Spinal cord (tissue), 10 donors: ENCODE measurements at places on chromosomes 6 and 20. TPM values are rescaled to one million over a fixed set of nuclear protein-coding genes. Genes with fewer than 3 reads are reported as not detected.

- no peak for DNase-seq
These were observed 6.1 kb downstream of the PRDM13 start for GRCh38 chr6:99612551-99613408.

DNA sequence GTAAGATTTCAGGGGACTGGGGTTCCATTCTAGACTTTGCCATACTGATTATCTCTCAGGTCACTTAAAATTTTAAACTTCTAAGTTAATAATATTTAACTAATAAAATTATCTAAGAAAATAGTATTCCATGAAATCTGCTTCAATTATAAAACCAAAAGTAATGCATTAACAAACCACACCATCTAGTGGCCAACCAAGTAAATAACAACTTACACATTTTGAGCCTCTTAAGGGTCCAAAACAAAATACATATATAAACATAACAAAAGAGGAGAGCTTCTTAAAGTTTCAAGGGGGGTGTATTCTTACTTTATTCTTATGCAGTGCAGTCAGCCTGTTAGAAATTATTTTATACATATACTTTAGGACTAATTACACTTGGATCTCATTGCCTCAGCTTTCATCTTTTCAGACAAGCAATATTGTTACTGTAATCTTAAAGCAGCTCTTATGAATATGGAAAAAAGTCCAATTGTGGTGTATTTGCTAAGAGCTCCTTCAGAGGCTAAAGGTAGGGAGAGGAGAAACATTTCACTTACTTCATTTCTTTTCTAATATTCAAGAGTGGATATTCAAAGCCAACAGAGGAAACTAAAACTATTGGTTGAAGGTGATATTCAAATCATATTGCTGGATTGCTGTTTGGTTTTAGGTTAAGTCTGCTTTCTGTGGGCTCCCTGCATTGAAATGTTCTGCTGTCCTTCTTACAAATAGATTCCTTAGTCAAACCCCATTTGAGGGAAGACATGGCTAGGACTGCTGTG is 199.7 kb upstream of the SIM1 start:
- no peak for DNase-seq

DNA sequence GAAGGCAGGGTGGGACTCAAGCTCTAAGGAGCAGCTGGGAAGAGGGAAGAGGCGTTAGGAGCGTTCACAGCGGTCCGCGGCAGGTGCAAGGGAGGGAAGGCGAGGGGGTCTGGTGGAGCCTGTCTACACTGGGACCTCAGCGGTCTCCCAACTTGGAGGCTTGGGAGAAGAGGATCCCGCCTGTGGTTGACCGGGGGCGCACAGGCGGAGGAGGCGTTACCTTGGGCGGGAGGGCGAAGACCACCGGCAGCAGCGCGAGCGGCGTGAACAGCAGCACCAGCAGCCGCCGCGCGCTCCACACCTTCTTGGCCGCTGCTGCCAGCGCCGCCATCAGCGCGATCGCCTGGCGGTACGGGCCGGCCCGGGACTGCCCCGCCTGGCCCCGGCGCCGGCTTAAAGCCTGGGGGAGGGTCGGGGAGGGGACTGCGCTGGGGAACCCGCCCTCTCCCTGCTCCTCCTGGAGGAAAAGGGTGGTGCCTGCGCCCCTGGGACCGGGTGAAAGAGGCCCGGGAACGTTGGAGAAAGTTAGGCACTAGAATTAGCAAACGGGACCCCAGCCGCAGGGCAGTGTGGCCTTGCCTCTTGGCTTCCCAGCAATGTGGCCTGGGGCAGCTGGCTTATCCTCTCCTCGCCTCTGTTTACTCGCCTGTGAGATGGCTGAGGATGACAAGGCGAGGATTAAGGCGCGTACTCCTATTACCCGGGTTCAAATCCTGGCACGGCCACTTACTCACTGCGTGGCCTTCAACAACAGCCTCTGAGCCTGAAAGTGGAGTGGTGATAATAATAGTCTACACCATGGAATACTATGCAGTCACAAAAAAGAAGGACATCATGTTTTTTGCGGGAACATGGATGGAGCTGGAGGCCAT is at the start of gene SLC13A3:
Gene SLC13A3 (minus strand): TSS at position 369 of the 872 bp plus-strand sequence. CDS start 38 bp downstream, at position 331.
- no peak for DNase-seq

- DNase-seq: no peak
These were observed 438.4 kb upstream of the ADGRB3 start for GRCh38 chr6:68196645-68197044.

DNA sequence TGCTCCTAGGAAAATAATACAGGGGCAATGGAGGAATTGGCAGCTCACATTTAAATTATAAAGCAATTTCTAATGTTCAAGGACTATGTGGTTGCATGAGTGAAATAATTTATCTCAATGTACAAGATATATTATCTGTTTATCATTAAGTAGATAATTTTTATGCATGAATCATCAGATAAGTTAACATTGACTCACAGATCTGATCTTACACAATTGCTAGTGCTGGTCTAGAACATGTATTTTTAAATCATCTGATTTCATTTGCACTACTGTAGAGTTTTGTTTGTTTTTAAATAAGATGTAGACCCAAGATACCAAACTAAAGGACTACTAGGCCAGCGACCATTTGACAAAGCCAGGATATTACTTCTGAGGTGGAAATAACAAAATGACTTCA is 199.2 kb downstream of the BMP2 start:
- DNase-seq: no peak

Gene MRS2
- 25.4 TPM for polyA plus RNA-seq

Gene SLC25A27
- 69.5 TPM for polyA plus RNA-seq

Gene ZSCAN23
- polyA plus RNA-seq: 5.5 TPM

Gene NAPB
- 137 TPM for polyA plus RNA-seq
